H4 (cell line): ENCODE measurements at places on chromosomes 7 and 10. TPM values are rescaled to one million over a fixed set of nuclear protein-coding genes. Genes with fewer than 3 reads are reported as not detected.

DNA sequence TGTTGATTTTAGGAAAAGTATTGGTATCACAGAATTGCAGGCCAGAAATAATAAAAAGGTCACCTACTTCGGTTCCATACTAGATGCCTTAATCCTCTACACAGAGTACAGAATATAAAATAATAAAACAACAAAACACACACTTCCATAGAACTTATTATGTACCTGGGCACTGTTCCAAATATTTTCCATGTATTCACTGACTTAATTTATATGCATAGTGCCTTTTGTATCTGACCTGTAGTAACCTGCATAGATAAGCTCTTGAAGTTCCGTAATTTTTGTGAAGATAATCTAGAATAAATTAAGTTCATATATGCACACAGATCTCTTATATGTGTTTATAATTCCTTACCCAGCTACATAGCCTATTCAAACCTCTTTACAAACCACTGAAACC is 78.3 kb downstream of the RAPGEF5 start:
- no peak for DNase-seq

- no peak for DNase-seq
Observed at GRCh38 chr7:113928112-113928511, 9.3 kb upstream of the PPP1R3A start.

- peak; percentile 80 for DNase-seq
Observed at GRCh38 chr7:138186951-138187351, 110.7 kb downstream of the AKR1D1 start.

GRCh38 chr7:2258661-2259365 is 16.8 kb downstream of the NUDT1 start:
- DNase-seq, result no peak

GRCh38 chr7:121105262-121105661 is 116.8 kb downstream of the CPED1 start:
- no peak for DNase-seq

GRCh38 chr10:43036481-43037428 is 40.1 kb upstream of the RET start:
- DNase-seq, result no peak

- peak; percentile 95 for DNase-seq
Observed at GRCh38 chr7:140059273-140060242, 3.2 kb downstream of the PARP12 start.

- DNase-seq, result no peak
Observed at GRCh38 chr10:60182691-60183090, 207.0 kb downstream of the ANK3 start.

GRCh38 chr10:123890226-123890625 is 1.4 kb downstream of the CPXM2 start:
- DNase-seq, result no peak

GRCh38 chr7:85796956-85797355 is 610.1 kb upstream of the SEMA3D start:
- DNase-seq, result no peak

DNA sequence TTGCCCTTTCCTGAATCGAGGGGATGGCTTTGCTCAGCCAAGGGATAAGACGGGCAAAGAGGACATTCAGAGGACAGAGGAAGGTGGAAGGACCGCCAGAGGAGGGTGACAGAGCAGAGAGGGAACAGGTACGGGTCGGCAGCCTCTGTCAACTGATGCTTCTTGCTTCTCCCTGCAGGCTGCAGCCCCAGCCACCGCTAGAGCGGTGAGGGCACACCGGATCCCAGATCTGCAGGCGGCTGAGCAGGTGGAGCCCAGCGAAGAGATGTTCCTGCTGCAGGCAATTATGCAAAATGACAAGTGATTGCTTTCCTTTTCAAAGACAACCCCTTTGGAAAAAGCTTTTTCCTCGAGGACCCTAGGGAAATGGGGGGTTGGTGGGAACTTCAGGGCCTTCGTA is 181.9 kb upstream of the ANKRD30A start:
- no peak for DNase-seq

GRCh38 chr7:45053401-45053800 is 35.4 kb downstream of the NACAD start:
- no peak for DNase-seq

DNA sequence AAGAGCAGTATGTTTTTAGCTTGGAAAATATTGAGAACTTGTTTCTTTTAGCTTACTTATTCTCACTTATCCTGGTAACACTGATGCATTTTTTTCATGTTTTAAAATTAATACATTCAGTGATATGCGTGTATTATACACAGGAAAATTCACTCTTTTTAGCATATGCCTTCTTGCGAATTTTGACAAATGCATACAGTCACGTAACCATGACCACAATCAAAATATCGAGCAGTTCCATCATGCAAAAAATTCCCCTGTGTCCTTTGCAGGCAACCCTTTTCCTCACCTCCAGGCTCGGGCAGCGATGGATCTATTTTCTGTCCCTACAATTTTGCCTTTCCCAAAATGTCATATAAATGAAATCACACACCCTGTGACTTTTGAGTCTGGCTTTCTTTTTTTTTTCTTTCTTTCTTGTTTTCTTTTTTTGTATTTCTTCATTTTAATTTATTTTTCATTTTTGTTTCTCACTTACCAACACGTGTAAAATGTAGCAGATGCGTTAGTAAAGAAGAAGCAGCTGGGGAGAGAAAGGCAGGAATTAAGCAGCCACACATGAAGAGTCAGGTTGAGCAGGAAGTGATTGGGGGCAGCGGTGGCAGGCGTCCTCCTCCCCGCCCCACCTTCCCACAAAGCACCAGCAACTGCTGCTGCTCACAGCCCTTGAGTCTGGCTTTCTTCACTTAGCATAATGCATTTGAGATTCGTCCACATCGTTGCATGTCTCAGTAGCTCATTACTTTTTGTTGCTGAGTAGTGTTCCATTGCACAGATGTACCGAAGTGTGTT is 29.9 kb downstream of the ADRB1 start:
- DNase-seq, result no peak

GRCh38 chr7:105173586-105173985 is 159.6 kb downstream of the KMT2E start:
- no peak for DNase-seq

GRCh38 chr10:108393089-108393488 is 1228.6 kb upstream of the SORCS1 start:
- no peak for DNase-seq

GRCh38 chr10:33125111-33125510 is 167.1 kb upstream of the ITGB1 start:
- DNase-seq, result no peak

GRCh38 chr10:99742254-99742653 is 10.2 kb downstream of the CUTC start:
- DNase-seq, result no peak

GRCh38 chr7:141950806-141951205 is 4.0 kb upstream of the CLEC5A start:
- no peak for DNase-seq

DNA sequence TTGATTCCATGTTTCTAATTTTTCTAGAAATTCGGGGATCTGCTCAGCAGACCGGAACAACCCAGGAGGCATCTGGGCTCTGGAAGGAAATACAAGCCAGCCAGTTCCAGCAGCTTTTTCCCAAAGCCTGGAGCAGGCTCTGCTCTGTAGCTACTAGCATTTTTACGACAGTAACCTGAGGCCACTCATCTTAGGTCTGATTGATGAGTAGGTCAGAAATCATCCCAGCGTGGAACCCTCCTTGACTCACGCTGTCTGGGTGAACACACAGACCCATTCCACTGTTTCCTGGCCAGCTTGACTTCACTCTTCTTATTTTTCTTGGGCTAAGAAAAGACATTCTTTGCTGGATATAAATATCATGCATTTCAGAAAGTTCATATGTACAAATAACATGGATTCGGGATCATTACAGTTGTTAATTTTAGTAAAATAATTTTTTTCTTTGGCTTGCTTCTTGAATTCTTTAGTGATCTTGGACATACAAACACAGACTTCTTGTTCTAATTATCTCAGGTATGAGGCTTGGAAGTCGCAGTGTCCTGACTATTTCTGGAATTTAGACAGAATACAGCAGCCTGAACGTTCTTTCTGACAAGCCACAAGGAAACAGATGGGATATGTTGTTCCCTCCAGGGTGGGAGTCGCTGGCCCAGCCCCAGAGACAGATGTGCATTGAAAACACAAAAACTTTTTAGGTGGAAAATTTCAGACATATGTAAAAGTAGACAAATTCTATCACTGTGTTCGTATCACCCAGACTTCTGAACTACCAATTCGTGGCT is 54.6 kb upstream of the PITRM1 start:
- peak; percentile 21 for DNase-seq

DNA sequence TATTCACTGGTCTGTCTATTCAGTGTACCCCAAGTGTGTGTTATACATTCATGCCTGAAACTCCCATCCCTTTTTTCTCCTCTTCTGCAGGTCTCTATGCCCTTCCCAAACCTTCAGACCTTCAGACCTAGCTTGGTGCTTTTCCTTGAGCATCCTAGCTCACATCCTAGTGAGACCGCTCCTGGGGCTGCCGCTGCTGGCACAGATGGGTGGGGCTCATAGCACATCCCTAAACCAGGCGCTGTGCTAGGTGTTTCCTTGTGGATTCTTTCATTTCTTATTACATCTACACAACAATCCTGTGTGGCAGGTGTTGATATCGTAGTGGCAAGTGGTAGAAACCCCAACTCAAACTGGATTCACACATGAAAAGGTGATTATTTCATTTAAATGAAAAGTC is 43.2 kb downstream of the PRR15 start:
- DNase-seq, result no peak

- DNase-seq, result peak; percentile 11
Observed at GRCh38 chr10:20004087-20004523, 187.9 kb downstream of the PLXDC2 start.

- no peak for DNase-seq
Observed at GRCh38 chr10:51204066-51204465, 129.8 kb downstream of the PRKG1 start.

DNA sequence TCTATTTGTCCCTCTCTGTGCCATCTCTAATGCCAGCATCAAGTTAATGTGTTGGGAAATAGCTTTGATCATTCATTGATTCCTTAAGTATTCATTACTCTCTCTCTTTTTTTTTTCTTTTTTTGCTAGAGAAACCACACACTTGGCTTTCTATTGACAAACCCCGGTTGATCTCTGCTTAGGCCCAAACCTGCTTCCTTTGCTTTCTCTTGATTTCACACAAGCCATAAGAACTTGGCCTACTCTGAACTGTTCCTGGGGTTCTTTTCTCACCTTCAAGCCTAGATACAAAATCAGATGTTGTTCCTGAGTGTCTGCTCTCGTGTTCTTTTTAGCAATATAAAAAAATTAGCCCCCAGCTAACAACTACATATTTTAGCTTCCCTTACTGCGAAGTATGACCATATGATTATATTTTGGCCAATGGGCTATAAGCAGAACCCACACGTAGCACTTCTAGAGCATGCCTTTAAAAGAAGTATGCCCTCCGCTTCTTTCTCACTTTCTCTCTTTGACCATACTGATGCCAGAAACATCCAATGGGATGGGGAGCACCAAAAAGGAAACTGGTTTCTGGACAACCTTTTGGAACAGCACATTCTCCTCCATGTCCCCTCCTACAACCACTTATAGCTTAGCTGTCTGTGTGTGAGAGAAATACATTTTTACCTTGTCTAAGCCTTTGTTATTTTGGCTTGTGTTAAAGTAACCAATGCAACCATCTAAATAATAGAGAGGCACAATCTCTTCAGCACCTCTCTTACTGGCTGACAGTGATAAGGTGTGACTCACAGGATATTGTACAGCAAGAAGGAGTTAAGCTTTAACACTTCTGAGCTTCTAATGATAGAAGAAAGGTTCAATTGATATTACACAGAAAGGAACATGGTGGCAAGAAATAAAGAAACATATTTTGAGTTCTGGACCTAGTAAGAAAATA is 96.6 kb upstream of the LRRN3 start:
- DNase-seq, result no peak

- no peak for DNase-seq
Observed at GRCh38 chr7:151436446-151437158, 3.3 kb downstream of the CRYGN start.

DNA sequence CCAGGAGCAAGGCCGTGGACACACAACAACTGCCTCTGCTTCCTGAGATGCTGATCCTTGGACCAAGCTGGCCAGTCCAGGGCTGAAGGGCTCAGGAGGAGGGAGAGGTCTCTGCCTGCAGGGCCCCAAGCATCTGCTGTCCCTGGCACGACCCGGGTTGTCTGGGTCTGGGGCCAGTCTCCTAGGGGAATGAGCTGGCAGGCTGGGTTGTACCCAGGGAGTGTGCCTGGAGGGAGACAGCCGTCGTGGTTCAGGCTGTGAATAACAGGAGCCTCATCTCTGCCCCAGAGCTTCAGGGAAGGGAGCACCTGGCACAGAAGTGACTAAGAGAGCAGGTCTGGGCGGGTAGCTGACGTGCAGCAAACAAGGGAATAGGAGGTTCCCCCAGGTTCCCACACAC is 17.9 kb upstream of the SERPINE1 start:
- DNase-seq, result no peak

GRCh38 chr10:73597346-73597745 is 6.2 kb upstream of the USP54 start:
- no peak for DNase-seq

DNA sequence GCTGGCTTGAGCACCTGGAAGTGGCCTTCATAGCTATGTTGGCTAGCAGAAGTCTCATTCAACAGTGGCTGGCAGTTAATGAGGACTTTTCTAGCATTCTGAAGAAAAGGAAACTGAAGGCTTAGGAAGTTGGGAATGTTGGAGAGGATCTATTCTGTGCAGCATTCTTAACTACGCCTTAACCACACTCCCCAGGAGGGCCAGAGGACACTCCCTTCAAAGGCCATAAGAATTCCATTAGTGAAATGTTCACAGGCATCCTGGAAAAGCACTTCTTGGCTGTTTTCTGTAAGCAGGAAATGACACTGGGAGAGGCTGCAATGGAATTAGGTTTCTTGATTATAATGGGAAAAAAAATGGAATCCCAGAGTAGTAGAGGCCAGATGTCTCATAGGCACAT is 188.9 kb downstream of the ARHGAP12 start:
- DNase-seq, result peak; percentile 71

GRCh38 chr10:59099481-59099880 is 77.0 kb upstream of the PHYHIPL start:
- DNase-seq, result no peak

- no peak for DNase-seq
Observed at GRCh38 chr7:156603629-156604028, 36.9 kb upstream of the RNF32 start.

EIF4H gene
- total RNA-seq, result 219 and 223 TPM in 2 replicates

UFSP1 gene
- total RNA-seq, result 6.3 and 6.7 TPM in 2 replicates

HYAL4 gene
- total RNA-seq, result 0.37 TPM in 1 of 2 replicates, not detected in the other

NAT16 gene
- not detected in 2 replicates for total RNA-seq

ZNF248 gene
- 2.3 and 3.3 TPM in 2 replicates for total RNA-seq

POLR1F gene
- total RNA-seq, result 61.5 and 74.3 TPM in 2 replicates

NPFFR1 gene
- not detected in 2 replicates for total RNA-seq

MYOZ1 gene
- 0.33 TPM in 1 of 2 replicates, not detected in the other for total RNA-seq

SMO gene
- 13.5 and 15.5 TPM in 2 replicates for total RNA-seq

IGF2BP3 gene
- 68.8 and 110 TPM in 2 replicates for total RNA-seq

ANKRD26 gene
- 6.9 and 9.1 TPM in 2 replicates for total RNA-seq

PDZD7 gene
- 0.21 and 0.97 TPM in 2 replicates for total RNA-seq

CYP26C1 gene
- total RNA-seq, result not detected in 2 replicates

CTTNBP2 gene
- total RNA-seq, result 2.4 and 4.8 TPM in 2 replicates

LRCH4 gene
- total RNA-seq, result 3.4 TPM in 2 replicates

PLXDC2 gene
- total RNA-seq, result 27.9 and 30.3 TPM in 2 replicates

CUBN gene
- 0.06 and 0.14 TPM in 2 replicates for total RNA-seq

ANKRD22 gene
- not detected in 2 replicates for total RNA-seq
